Renal pelvis (tissue), 12 donors: ENCODE measurements at places on chromosomes 13 and 19. TPM values are rescaled to one million over a fixed set of nuclear protein-coding genes. Genes with fewer than 3 reads are reported as not detected.

CACNA1A gene
- 2.1 TPM for polyA plus RNA-seq

GPR4 gene
- 3.7 TPM for polyA plus RNA-seq

GARIN5A gene
- 10.0 TPM for polyA plus RNA-seq

- no peak for DNase-seq
Measured at GRCh38 chr13:78586706-78587105, 16.6 kb downstream of the POU4F1 start.

DNA sequence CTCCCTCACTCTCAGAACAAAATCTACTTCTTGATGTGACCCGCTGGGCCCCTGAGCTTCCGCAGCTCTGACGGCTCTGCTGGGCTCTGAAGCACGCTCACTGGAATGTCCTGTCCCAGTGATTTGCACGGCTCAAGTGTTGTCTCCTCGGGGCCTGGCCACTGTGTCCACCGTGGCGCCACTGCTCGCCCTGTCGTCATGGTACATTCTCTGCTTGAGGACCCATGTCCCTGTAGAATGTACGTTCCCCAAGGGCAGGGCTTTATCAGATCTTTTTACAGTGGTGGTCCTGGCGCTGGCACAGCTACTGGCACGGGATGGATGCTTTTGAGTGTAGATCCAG, 12.1 kb downstream of the KLHL26 start:
- no peak for DNase-seq

GRCh38 chr13:91349992-91350911, 2.8 kb downstream of the MIR17HG start:
- DNase-seq, result no peak

DNA sequence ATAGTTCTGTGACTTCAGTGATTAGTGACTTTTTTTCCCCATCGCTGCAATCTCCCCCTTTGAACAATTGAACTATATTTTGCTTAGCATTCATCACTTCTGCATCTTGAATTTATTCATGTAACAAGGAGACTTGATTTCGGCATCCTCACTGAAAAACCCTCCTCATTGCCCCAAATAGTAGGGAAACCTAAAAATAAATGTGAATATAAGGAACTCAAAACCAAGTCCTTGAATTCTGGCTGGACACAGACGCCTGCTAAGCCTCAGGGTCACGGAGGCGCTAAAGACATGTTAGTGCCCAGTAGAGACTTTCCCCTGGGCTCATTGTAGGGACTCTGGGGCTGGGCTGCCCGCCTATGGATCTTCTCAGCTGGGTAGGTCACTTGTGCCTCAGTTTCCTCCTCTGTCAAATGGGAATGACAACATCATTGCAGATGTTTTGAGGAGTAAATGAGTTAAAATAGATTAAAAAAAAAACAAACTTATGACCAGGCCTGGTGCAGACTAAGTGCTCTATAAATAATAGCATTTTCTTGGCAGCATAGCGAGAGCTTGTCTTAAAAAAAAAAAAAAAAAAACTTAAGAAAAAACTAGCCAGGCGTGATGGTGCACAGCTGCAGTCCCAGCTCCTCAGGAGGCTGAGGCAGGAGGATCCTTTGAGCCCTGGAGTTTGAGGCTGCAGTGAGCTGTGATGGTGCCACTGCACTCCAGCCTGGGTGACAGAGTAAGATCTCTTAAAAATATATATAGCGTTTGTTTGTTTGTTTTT, 1.8 kb upstream of the ADGRE5 start:
- no peak for DNase-seq
